ENCODE measurements at places on chromosomes 5 and 9. TPM values are rescaled to one million over a fixed set of nuclear protein-coding genes. Genes with fewer than 3 reads are reported as not detected.

PCDHB5 gene
- total RNA-seq, result 0.14 TPM

SURF1 gene
- total RNA-seq, result 27.1 TPM

ACOT12 gene
- 0.57 TPM for total RNA-seq

RACK1 gene
- total RNA-seq, result 6,590 TPM

RGS7BP gene
- not detected for total RNA-seq

GMCL2 gene
- not detected for total RNA-seq

NMUR2 gene
- total RNA-seq, result under 0.01 TPM

AP3B1 gene
- 74.6 TPM for total RNA-seq

All from placental pericyte (primary cell).